KG1 (cell line): ENCODE measurements at places on chromosomes 7 and 10.

- DNase-seq: no peak
Observed at GRCh38 chr10:29874606-29875269, 184.6 kb downstream of the JCAD start.

GRCh38 chr7:128867842-128868623 lies 5.4 kb downstream of the ATP6V1F start:
- DNase-seq: no peak

GRCh38 chr7:2760098-2760889 lies 72.3 kb downstream of the AMZ1 start:
- no peak for DNase-seq

GRCh38 chr10:83553366-83553765 lies 585.9 kb upstream of the GHITM start:
- no peak for DNase-seq

GRCh38 chr7:2048006-2048405 lies 184.7 kb downstream of the MAD1L1 start:
- no peak for DNase-seq

- no peak for DNase-seq
Observed at GRCh38 chr10:88608052-88608732, 21.6 kb downstream of the LIPJ start.

- DNase-seq: peak; percentile 4
Observed at GRCh38 chr10:124025660-124026588, 67.5 kb downstream of the CHST15 start.

- no peak for DNase-seq
Observed at GRCh38 chr7:65308300-65308678, 65.4 kb upstream of the ZNF92 start.

GRCh38 chr7:45147858-45148652 lies 9.5 kb upstream of the RAMP3 start:
- no peak for DNase-seq
